Endothelial cell (in vitro differentiated cells): ENCODE measurements at places on chromosomes 3 and 15. TPM values are rescaled to one million over a fixed set of nuclear protein-coding genes. Genes with fewer than 3 reads are reported as not detected.

- no peaks in the 10 kb centered on the region for H3K36me3 ChIP-seq
- H3K4me3 ChIP-seq = no peak overlapping the region
- DNase-seq = no peak
- H3K27ac ChIP-seq = no peak overlapping the region
- H3K27me3 ChIP-seq = no peaks in the 10 kb centered on the region
- no peaks in the 10 kb centered on the region for H3K4me1 ChIP-seq
Measured at GRCh38 chr3:175648899-175649298, 789.8 kb downstream of the NAALADL2 start.

- no peak for DNase-seq
- no peak overlapping the region for H3K27ac ChIP-seq
- H3K27me3 ChIP-seq = peaks cover 1% of the 10 kb centered on the region
Measured at GRCh38 chr3:124607163-124607562, 123.1 kb upstream of the UMPS start.

GRCh38 chr3:121642601-121643314 lies 17.9 kb downstream of the HCLS1 start:
- DNase-seq = no peak
- peaks cover 2% of the 10 kb centered on the region for H3K27me3 ChIP-seq
- H3K36me3 ChIP-seq = peaks cover 25% of the 10 kb centered on the region

Gene TMOD2
- total RNA-seq = 118 TPM

Gene MDFIC2
- not detected for total RNA-seq

Gene SERPINI1
- total RNA-seq = 15.5 TPM

Gene CDHR4
- 1.1 TPM for total RNA-seq

Gene SERPINI2
- total RNA-seq = not detected
